ENCODE measurements at places on chromosomes 3 and 15.

GRCh38 chr15:45265506-45265905 lies 13.5 kb downstream of the SLC28A2 start:
- DNase-seq: no peak

- DNase-seq: peak; percentile 46
These were observed 15.7 kb downstream of the KLHL6 start for GRCh38 chr3:183539811-183540210.

- DNase-seq: no peak
These were observed 82.8 kb upstream of the TNFSF10 start for GRCh38 chr3:172606021-172606420.

GRCh38 chr3:122322095-122323075 lies 2.7 kb upstream of the CSTA start:
- no peak for DNase-seq

DNA sequence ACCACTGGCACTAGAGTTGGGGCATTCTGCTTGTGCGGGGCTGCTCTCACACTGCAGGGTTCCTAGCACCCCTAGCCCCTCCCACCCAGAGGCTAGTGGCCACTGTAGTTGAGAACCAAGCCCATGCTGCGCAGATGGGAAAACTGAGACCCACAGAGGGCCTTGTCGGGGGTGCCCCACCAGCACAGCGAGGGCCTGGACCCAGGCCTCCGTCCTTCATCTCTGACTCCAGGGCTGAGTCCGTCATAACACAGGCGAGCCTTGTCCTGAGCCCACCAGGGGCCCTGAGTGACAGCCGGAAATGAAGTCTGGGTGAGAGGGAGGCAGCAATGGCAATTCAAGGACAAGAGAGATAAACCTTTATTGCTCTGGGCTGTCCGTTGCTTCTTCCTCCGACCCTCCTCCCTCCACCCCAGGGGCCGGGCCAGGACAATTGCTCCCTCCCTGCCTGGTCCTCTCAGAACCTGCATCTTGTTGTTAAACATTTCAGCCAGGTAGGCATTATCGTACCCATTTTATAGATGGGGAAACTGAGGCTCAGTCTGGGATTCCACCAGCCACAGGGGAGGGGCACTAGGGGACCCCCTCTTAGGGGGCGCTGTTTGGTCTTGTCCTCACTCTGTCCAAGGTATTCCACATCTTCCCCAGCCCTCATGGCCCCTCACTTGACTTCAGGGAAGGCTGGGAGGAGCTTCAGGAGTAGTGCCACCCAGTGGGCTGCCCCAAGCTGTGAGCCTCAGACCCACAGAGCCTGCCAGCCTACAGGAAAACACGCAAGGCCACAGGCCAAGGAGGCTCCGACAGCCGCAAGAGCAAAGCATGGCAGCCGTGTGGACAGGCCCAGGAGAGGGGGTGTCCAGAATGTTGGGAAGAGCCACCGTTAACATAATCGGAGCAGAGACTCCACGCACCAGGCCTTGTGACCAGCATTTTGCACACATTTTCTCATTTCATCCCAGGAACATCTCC lies 4.4 kb upstream of the GRIP2 start:
- no peak for DNase-seq

DNA sequence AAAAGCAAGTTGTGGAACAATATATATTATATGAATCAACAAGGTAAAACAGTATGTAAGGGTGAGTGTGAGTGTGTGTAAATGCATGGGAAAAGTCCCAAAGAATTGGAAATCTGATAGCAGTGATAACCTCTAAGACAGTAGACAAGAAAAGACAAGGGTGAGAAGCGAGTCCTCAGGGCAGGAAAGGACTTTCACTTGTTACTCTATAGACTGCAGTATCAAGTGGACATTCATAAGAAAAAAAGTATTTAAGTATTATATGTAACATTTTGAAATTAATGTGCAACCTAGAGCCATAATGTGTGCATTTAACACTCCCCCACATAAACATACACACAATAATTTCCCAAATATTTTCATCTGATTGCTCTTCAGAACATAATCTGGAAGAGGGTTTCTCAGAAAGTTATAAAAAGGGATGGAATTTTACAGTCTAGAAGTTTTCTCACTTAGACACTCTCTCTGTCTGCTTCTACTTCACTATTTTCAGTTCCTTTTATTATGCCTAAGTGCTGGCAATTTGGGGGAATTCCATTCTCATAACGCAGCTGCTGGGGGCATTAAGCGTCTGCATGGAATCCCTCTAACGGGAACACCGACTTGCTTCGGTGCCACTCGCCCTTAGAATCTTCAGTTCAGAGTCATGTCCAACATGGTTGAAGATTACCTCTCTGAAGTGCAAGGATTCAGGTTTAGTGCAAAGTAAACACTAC lies 50.0 kb upstream of the CDIN1 start:
- DNase-seq: no peak

DNA sequence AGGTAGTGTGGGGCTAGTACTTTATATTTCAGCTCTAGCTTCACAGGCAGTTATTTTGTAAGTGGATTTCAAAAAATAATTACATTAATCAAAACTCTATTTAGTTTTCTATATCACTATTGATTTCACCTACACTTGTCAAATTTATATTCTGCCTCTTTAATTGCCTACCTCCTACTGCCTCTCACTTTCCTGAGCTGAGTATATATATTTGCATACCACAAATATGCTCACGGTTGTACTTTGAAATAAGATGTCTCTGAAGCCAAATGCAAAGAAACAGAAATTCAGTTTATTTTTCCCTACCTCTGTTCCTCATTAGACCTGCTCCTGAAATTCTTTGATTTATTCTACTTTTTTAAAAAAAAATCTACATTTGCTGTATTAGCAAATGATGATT lies 309.3 kb upstream of the TGFBR2 start:
- DNase-seq: no peak

- DNase-seq: no peak
These were observed 17.5 kb upstream of the GNAT1 start for GRCh38 chr3:50173685-50174516.

DNA sequence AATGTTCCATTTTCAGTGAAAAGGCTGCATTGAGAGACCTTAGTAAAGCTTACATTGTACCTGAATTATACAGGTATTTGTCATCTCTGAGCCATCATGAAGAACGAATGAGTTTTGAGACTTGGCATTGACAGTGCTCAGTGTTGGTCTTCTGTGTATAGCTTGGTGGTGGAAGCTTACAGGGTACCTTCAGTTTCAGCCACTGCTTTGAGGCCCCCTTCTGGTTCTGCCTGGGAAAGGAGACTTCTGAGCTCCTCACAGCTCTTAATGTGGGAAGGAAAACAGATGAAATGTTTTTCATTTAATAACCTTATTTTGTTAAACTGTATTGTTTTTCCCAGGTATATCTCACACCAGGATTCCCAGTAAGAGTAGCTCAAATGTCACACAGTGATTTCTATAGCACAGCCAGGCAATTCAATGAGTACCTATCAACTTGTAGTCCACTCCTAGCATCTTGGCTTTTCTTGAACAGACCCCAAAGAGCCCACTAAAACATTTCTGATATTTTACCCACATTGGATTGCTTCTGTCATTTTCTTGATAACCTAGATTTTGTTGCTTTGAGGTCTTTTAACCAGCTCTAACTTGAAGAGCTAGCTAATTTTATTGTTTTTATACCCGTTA lies 5.6 kb downstream of the SERPINI1 start:
- no peak for DNase-seq

- DNase-seq: peak; percentile 29
These were observed 28.9 kb upstream of the ICE2 start for GRCh38 chr15:60507596-60508424.

DNA sequence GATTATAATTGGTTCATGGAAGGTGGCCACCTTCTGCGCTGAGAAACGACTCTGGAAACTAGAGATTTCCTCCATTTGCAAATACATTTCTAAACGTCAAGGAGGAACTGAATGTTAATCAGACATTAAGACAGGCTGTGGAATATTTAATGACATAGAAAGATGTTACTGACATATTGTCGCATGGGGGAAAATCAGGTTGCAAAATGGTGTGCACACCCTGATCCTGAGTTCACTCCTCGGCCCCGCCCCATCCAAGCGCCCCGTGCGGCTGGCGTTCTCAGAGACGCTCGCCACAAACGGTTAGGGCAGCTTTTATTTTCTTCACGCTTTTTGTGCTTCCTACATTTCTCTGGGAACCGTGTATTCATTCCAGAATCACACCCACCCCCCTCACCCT lies 10.7 kb downstream of the H1-8 start:
- no peak for DNase-seq

Data from COLO829 (cell line).